ENCODE measurements at places on chromosomes 1 and 21.

- DNase-seq = peak; percentile 51
These were observed 14.0 kb downstream of the RHBG start for GRCh38 chr1:156383023-156383422.

GRCh38 chr21:16534408-16535101, 804.8 kb downstream of the USP25 start:
- DNase-seq = peak; percentile 63

- DNase-seq = no peak
These were observed 101.0 kb upstream of the NFIA start for GRCh38 chr1:60981357-60981756.

GRCh38 chr1:38875811-38876210, 2.7 kb upstream of the MYCBP start:
- no peak for DNase-seq

- no peak for DNase-seq
These were observed 294.1 kb upstream of the RUNX1 start for GRCh38 chr21:35343046-35343819.

DNA sequence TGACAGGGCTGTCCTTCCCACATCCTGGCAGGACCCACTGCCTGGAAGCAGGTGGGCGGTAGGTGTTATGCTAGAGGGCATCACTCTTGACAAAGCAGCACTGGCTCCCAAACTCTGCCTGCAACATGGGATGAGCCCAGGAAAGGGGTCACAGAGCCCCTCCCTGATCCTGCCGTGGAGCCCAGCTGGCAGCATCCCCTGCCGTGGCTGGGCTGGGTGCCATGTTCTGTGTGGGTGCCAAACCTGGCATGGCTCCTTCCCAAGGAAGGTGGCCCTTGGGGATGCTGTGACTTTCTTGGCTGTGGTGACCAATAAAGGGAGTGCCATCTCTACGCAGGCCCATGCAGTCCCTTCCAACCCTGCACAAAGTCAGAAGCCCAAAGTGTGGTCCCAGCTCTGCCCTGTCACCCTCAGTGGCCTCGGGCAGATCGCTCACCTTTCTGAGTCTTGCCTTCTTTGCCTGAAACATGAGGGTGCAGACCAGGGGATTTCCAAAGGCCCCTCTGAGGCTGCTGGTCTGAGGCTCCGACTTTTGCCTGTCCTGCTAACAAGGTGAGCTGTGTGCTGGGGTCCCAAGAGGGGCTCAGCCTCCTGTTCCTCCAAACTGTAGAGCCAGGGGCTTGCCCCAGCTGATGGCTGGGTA, 6.0 kb downstream of the CDK18 start:
- peak; percentile 68 for DNase-seq

GRCh38 chr1:225519166-225519863, 91.5 kb upstream of the LBR start:
- no peak for DNase-seq

DNA sequence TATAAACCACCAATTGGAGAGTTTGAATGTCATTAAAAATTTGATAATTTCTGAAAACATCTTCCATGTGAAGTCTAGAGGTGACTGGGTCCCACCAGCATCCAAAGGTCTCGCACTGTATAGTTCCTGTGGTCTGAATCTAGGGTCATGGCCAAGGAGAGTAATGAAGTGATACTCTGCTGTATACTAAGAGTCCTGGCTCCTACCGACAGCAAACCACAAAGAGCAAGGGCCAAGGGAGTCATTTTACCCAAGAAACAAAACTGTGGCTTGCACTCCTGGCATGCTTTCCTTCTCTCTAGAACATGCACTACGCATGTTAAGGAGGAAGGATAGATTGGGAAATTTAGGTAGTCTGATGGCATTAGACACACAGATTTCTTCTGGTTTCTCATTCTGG, 115.6 kb downstream of the BRINP2 start:
- no peak for DNase-seq

- no peak for DNase-seq
These were observed 25.3 kb upstream of the PIK3CD start for GRCh38 chr1:9626201-9626608.

DNA sequence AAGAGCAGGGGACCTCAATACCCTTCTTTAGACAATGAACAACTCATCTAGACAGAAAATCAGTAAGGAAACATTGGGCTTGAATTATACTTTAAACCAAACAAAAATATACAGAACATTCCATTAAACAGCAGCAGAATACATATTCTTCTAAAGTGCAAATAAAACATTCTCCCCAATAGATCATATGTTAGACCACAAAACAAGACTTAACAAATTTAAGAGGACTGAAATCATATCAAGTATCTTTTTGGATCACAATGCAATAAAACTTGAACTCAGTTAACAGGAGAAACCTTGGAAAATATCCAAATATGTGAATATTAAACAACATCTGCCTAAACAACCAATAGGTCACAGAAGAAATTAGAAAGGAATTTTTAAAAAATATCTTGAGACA, 47.7 kb upstream of the HP1BP3 start:
- no peak for DNase-seq

DNA sequence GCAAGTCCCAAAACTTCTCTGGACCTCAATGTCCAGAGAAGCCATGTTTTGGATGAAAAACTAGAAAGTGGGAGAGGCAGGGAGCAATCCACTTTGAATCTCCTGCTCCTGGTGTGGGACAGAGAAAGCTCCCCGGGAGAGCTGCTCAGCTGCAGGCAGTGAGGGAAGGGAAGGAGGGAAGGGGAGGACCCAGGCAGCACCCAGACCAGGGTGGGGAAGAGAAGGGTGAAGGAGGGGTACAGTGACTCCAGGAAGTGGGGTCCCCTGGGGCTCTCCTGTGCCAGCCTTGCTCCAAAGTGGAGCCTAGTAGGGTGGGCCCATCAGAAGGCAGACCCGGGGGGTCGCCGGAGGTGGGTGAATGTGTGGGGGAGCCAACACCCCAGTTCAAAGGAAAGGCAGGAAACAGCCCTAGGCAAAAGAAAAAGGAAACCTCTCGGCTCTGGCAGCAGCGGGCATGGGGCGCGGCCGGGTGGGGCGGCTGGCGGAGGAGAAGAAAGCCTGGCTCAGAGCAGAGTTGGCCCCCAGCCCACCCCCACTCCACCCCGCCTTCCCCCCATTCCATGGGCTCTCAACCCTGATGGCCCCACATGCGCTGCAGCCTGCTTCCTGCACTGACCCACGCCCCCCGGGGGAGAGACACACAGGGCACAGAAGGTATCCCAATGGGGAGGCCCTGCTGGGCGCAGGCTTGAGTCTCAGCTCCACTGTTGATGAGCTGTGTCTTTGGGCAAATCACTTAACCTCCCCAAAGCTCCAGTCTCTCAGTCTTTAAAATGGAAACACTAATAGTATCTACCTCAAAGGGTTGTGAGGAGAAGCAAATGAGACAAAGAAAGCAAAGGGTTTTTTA, 5.7 kb downstream of the LGR6 start:
- peak; percentile 31 for DNase-seq

- DNase-seq = peak; percentile 77
These were observed at the start of gene TARBP1 for GRCh38 chr1:234478481-234479309. Gene TARBP1 (minus strand): TSS chr1:234479179. CDS start chr1:234479103, 76 bp downstream.

DNA sequence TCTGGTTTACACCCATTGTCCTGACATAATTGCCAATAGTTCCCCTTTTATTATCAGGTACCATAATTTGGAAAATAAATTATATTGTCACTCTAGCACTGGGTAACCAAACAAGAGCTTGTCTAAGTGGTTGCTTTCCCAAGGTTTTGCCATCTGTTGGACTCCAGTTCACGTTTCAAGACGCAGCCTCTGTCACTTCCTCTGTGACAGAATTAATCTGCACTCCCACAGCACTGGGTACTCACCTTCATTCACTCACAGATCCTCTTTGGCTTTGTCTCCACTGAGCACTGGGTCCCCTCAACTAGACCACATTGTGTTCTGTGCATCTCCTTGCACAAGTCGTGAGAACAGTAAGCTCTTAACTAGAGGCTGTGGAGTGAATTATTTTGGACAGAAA, 123.6 kb upstream of the JUN start:
- DNase-seq = no peak

- DNase-seq = no peak
These were observed 16.4 kb downstream of the ECHDC2 start for GRCh38 chr1:52904927-52905698.

- DNase-seq = no peak
These were observed 482 bp upstream of the MTR start for GRCh38 chr1:236794585-236795034.

GRCh38 chr21:37381883-37382585, 15.5 kb downstream of the DYRK1A start:
- no peak for DNase-seq

DNA sequence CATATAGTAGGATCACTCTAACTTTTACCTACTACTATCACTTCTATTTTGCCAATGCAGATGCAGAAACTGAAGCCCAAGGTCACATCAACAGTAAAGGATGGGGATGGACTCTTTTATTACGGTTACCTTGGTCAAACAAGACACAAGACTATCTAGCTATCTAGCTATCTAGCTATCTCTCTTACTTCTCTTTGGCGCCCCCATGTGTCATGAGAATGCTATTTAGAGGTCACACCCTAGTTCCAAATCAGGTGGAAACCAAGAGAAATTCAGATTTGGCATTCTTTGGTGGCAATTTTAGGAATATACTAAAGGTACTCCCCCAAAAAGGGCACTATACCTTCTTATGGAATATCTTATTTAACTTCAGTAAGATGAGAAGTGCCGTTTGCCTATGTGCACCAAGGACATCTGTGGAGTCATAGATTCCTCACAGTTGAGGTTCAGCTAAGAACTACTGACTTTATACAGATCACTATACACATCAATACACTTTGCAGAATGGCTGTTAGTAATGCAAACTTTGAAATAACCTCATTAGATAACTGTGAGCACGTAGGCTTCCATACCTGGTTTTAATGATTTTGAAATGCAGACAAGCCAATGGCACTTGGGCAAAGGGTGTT, 6.7 kb downstream of the ZNF648 start:
- peak; percentile 34 for DNase-seq

GRCh38 chr1:220378571-220379302, 106.5 kb upstream of the RAB3GAP2 start:
- DNase-seq = no peak

DNA sequence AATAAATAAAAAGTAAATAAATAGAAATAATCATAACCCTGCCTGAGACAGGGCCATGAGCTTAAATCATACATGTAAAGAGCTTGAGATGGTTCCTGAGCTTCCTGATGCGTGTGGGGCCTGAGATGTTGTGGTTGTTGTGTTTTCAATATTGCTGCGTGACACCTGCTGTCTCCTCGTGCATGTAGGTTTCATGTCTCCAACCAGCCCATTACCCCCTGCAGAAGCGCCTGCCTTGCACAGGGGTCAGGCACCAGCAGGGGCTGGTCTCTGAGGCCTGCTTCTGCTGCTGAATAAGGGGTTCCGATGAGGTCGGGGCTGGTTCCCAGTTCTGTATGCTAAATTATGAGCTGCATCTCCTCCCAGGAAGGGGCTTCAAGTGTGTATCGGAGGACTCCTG, 15.9 kb downstream of the UMODL1 start:
- no peak for DNase-seq

DNA sequence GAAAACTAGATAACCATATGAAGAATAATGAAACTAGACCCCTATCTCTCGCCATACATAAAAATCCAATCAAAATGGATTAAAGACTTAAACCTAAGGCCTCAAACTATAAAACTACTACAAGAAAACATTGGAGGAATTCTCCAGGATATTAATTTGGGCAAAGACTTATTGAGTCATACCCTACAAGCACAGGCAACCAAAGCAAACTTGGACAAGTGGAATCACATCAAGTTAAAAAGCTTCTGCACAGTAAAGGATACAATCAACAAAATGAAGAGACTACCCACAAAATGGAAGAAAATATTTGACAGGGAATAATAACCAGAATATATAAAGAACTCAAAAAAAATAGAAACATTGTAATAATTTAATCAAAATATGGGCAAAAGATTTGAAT, 505.4 kb downstream of the KCNT2 start:
- no peak for DNase-seq

DNA sequence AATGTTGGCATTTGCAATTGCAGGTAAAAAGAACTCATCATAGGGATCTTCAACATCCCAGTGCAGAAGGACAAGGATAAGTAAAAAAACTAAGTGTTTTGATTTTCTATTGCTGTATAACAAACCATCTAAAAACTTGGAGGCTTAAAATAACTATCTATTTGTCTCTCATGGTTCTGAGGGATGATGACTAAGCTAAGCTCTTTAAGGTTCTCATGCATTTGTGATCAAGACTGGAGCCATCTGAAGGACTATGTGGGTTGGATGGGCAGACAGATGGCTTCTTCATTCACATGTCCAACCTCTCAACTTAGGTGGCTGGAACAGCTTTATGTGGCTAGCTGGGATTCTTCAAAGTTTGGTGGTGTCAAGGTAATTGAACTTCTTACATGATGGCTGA, 51.5 kb downstream of the RPL5 start:
- DNase-seq = no peak

GRCh38 chr1:51346086-51346942, 16.0 kb upstream of the TTC39A start:
- DNase-seq = no peak

DNA sequence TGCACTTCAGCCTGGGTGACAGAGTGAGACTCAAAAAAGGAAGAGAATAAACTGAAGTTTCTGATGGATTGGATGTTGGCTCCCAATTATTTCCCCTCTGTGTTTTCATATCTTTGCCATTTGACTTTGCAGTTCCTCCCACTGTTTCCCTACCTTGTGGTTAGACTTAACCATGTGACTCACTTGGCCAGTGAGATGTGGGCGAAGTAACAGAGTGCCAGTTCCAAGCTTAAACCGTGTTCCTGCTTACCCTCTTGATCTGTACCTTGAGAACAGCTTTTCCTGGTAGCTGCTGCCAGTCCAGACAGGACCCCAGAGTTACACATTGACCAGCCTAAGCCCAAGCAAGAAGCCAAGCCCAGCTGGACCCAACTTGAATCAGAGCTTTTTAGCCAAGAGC, 323.4 kb downstream of the LTN1 start:
- no peak for DNase-seq

GRCh38 chr1:91747666-91748065, 138.3 kb downstream of the TGFBR3 start:
- DNase-seq = no peak

GRCh38 chr1:178294654-178295053, 200.8 kb downstream of the RASAL2 start:
- DNase-seq = no peak

DNA sequence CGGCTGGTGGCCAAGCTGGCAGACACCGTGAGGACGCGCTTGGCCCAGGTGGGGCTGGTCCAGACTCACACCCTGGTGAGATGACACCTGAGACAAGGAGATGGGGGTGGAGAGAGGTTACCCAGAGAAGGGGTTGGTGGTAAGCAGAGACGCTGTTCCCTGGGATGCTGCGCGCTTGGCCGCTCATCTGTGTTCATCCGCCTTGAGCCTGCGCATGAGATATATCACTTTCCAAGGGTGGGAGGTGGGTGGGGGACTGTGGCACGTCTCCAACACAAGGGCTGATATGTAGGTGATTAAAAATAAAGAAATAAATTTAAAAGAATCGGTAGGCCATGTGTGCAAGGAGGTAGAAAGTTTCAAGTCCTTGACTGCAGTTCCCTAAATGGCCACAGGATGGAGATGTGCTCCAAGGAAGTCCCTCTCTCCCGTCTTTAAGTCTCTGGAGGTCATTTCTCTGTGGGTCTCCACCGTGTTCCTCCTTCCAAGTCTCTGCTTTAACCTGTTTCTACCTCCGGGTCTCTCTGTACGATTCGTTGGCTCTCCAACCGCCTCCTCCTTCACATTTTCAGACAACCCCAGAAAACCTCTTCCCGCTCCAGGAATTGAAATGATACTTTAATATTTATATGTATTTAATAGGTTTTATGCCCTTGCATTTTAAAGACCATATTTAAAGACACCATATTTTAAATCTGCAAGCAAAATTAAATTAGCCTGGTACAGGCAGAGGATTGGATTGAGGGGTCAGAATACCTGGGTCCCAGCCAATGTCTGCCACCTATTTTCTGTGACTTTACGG, 4.5 kb downstream of the TTC24 start:
- peak; percentile 82 for DNase-seq

- no peak for DNase-seq
These were observed 26.9 kb downstream of the ITPKB start for GRCh38 chr1:226711976-226712741.
